ENCODE measurements at places on chromosomes 1 and 21.

GRCh38 chr1:54812801-54813484, 11.8 kb upstream of the TTC22 start:
- DNase-seq = no peak

DNA sequence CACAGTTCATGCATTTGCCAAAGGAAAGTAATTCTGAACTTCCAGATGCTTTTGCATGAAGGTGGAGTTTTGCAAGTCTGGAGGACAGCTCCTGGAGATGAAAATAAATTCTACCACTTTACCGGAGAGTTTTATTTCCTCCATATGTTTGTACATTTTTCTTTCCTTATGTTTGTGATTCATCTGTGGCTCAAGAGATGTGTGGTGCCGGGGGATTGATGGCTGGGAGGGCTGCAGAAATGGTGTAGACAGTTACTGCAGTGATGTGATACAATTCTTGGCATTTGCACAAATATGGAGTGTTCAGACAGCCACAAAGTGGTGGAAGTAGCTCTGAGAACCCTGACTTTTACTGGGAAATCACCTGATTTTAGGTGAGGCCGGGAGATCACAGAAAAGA, 58.5 kb upstream of the ASB17 start:
- DNase-seq = no peak

- DNase-seq = no peak
These were observed 18.3 kb upstream of the S100A2 start for GRCh38 chr1:153583976-153584375.

DNA sequence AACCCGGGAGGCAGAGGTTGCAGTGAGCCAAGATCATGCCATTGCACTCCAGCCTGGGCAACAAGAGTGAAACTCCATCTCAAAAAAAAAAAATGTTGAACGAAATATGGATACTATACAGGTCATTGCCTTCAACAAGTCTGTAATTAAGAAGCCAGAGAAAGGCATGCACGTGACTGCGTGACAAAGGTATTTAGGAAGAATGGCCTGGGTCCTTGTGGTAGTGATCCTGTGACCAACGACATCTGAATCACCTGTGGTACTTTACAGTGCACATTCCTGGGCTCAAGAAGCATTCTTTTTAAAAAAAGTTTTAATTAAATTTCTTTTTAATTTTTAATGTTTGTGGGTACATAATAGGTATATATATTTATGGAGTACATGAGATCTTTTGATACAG, 115.0 kb downstream of the GREM2 start:
- DNase-seq = no peak

DNA sequence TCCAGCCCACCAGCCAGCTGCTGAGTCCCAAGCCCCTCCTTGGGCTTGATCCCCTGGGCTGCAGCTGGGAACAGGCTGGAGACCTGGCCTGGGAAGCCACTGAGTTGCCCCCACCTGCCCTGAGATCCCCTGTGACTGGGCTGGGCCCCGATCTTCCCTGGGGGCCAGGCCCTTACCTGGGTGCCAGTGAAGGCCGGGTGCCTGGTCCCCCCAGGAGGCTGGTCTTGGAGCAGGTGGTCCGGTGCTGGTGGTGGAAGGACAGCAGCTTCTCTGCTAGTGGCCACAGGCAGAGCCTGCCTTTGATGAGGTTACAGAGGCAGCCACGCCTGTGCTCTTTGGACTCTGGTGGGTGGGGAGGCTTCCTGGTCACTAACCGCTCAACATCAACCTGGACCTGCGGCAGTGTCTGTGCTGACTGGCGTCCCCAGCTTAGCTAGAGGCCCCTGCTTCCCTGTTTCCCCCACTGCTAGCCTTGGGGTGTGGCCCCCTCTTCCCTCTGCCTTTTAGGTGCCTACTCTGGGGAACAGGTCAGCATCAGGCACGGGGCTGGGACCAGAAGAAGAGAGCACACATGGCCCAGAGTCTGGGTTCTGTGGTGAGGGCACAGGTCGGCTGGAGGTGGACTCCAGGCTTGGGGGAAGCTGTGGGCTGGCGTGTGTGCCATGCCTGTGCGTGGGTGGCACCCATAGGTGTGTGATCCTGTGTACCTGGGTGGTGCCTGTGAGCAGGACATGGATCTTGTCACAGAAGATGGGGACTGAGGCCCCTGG, at the start of gene EPS8L3:
EPS8L3 (minus strand) TSS at position 278 of the 770 bp plus-strand sequence. CDS start 2,174 bp downstream, outside the sequence.
- DNase-seq = no peak

DNA sequence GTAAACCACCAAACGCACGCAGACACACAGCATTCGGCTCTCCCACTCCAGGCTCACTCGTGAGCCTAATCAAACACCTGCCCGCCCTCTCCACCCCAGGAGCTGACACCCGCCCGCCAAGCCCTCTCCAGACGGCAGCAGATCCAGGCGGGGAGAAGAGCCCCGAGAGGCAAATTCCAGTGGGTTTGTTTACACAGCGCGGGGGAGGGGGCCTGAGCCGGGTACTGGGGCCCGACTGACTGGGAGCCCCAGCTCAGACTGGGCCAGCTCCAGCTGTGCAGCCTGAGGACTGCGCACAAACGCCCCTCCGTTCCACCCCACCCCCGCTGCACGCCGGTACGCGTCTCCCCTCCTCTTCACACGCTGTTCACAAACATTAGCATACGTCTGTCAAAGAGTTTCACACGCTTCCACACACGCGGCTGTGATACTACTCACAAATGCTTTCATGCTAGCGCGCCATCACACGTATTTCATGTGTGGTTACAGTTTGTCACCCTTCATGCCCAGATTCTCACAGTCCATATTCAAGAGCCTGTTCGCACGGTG, 1.0 kb upstream of the EFNA1 start:
- DNase-seq = no peak

DNA sequence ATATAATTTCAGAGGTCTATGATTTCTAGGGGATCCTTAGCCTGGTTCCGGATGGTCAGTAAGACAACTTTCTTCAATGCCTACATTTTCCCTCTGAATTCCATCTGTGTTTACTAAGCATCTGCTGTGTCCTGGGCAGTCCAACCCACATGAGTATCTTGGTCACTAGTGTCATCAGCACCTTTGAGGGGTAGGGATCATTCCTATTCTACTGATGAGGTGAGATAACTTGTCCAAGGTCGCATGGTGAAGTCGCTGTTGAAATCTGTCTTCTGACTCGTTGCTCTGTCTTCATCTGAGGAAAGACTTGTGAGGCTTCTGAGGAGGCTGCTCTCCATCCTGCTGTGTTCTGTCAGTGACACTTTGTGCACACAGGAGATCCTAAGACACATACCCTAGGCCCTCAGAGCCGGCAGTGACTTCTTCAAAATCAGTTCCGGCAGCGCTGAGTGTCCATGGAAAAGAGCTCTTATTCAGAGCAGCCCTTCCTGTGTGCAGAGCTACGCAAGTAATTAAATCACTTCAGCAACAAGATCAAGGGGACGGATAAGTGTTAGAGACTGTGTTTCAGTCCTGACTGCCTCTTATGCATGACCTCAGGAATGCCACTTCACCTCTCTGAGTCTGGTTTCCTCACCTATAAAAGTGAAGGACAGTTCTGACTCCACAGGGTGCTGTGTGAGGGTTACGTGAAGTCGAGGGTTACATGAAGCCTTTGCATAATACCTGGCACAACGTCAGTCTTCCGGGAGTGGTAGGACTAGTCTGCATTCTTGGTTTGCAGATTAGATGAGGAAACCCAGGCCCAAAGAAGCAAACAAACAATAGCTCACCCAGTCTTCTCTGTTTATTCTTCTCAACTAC, 28.4 kb downstream of the AK2 start:
- DNase-seq = no peak

GRCh38 chr1:89552471-89553081, 27.9 kb downstream of the LRRC8B start:
- no peak for DNase-seq

DNA sequence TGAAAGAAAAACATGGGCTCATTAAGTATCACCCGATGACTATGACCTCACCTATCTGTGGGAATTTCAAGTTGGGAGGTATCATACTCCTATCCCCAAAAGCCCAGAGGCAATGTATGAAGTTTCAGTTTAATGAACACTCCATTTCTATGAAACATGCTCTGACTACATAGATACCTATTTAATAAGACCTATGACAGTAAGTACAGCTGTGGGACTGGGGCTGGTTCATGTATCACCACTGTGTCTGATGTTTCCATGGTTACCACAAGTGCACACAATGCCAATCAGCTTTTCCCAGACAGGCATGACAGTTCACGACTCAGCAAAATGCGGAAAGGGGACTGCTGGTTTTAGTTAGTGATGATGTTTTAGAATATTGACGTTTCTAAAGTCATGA, 167.7 kb downstream of the SIPA1L2 start:
- DNase-seq = no peak

Data from HS-27A (cell line).